ENCODE measurements at places on chromosomes 16 and 17. TPM values are rescaled to one million over a fixed set of nuclear protein-coding genes. Genes with fewer than 3 reads are reported as not detected.

DNA sequence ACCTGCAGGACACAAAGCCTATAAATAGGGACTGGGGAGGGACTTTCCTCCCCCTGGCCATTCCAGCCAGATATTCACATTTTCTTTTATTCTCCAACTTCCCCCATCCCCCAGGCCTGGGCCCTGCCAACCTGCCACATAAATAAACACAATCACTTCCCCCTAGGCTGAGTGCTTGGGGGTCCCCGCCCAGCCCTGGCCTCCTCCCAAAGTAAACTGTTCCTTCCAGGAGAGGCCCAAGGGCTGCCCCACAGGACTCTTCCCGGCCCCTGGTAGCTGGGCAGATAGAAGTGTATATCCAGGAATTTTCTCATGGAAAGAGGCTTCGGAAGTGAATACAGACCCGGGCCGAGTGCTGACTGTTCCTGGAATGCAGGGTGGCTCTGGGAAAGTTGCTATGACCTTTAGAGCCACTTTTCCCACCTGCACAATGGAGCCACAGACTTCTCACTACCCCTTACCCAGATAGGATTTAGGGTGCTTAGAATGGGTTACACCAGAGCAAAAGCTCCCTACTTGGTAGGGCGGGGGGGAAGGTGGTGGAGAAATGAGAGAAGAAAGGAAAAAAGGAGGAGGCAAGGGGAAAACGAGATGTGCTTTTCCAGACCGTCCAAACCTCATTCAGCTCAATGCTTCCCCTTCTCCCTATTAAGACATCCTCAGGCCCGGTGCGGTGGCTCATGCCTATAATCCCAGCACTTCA lies 8.5 kb downstream of the CSF3 start:
- H3K4me1 ChIP-seq: peaks cover 11% of the 10 kb centered on the region
- peaks cover 34% of the 10 kb centered on the region for H3K36me3 ChIP-seq

The SENP3 gene
- 80.3 TPM for total RNA-seq

The MT1A gene
- not detected for total RNA-seq

GRCh38 chr16:80974649-80975376 lies 31.9 kb downstream of the CMC2 start:
- no peak overlapping the region for H3K27ac ChIP-seq
- H3K4me1 ChIP-seq: no peaks in the 10 kb centered on the region
- peaks cover 4% of the 10 kb centered on the region for H3K36me3 ChIP-seq
- no peak for DNase-seq
- H3K4me3 ChIP-seq: no peak overlapping the region
- no peaks in the 10 kb centered on the region for H3K27me3 ChIP-seq

GRCh38 chr16:63183743-63184142 lies 1147.5 kb upstream of the CDH8 start:
- no peak for DNase-seq
- no peaks in the 10 kb centered on the region for H3K27me3 ChIP-seq
- H3K4me3 ChIP-seq: no peak overlapping the region
- no peaks in the 10 kb centered on the region for H3K36me3 ChIP-seq
- H3K4me1 ChIP-seq: no peaks in the 10 kb centered on the region

- no peaks in the 10 kb centered on the region for H3K27me3 ChIP-seq
- no peak for DNase-seq
- no peaks in the 10 kb centered on the region for H3K4me1 ChIP-seq
- H3K27ac ChIP-seq: no peak overlapping the region
- H3K36me3 ChIP-seq: no peaks in the 10 kb centered on the region
Measured at GRCh38 chr16:48831076-48831722, 221.2 kb upstream of the N4BP1 start.

DNA sequence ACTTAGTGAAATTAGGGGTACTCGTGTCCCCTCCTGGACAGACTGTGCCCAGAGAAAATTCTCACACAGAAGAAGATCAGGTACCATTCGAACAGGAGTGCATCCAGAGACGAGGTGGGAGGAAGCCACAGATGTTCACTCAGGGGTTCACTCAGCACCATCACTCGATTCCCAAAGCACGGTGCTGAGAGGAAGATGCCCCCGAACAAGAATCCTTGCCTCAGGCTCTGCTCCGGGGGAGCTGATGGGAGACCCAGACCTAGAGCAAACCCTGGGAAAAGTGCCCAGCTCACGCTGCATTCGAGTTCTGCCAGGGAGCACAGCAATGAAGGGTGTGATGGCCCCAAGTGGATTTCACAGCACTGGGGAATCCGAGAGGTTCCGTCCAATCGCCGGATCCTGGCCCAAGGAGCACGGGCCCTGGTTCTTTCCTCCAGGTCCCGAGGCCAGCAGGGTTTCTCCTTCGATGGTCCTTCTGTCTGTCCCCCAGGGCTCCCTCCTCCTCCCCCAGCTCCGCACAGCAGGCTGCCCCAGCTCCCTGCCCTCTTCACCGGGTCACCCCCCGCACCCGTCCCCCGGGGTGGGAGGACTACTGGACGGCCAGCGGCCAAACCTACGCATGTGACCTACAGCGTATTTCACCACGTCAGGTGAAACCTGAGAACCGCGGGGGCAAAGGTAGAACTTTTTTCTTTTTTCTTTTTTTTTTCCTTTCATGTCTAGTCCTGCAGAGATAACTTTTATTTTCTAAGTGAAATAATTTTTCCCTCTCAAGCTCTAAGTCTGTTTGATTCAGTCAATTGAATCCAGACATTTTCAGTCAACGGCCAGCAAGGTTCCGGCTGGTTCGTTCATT lies 10.2 kb upstream of the UBE2I start:
- H3K27ac ChIP-seq: no peak overlapping the region
- H3K4me1 ChIP-seq: peaks cover 12% of the 10 kb centered on the region
- DNase-seq: no peak
- no peaks in the 10 kb centered on the region for H3K27me3 ChIP-seq
- H3K36me3 ChIP-seq: no peaks in the 10 kb centered on the region
- H3K4me3 ChIP-seq: no peak overlapping the region

The ARL16 gene
- 37.0 TPM for total RNA-seq

GRCh38 chr16:17224879-17225281 lies 245.9 kb downstream of the XYLT1 start:
- H3K27ac ChIP-seq: no peak overlapping the region
- H3K36me3 ChIP-seq: no peaks in the 10 kb centered on the region
- H3K27me3 ChIP-seq: no peaks in the 10 kb centered on the region
- no peak for DNase-seq
- no peak overlapping the region for H3K4me3 ChIP-seq

The ARHGDIG gene
- 1.2 TPM for total RNA-seq

- DNase-seq: peak; percentile 92
- no peaks in the 10 kb centered on the region for H3K27me3 ChIP-seq
- H3K27ac ChIP-seq: no peak overlapping the region
- peaks cover 18% of the 10 kb centered on the region for H3K4me1 ChIP-seq
- peak overlapping the region; percentile 56 for H3K4me3 ChIP-seq
- H3K36me3 ChIP-seq: no peaks in the 10 kb centered on the region
Measured at GRCh38 chr17:1714427-1714979, 4.3 kb upstream of the TLCD2 start.
